Stimulated activated CD4-positive, alpha-beta T cell treated with anti-CD3 and anti-CD28 coated beads, Interleukin-12 subunit alpha, Interleukin-12 subunit beta, amount 100 ng/mL, for 24 hours (primary cell): ENCODE measurements at places on chromosomes 6 and 20.

DNA sequence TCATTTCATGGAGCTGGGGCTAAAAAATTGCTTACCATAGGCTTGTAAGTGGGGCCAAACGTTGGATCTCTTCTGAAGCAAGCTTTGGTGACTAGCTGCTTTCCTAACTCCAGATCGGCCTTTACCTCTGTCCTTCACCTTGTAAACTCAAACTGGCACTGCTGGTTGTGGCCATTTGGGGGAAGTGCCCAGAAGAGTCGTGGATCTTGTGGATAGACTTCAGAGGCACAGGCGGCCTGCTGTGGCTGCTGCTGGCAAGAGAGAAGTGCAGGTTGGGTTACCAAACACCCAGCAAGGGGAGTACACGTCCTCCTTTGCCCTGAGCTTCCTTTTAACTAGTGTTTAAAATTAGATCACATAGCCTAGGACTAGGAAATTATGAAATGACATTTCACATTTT is 36.8 kb upstream of the KLHL31 start:
- DNase-seq = no peak

- DNase-seq = no peak
Measured at GRCh38 chr20:57717797-57718196, 8.0 kb upstream of the PMEPA1 start.

GRCh38 chr6:156748504-156748903 is 28.7 kb upstream of the ARID1B start:
- DNase-seq = no peak

DNA sequence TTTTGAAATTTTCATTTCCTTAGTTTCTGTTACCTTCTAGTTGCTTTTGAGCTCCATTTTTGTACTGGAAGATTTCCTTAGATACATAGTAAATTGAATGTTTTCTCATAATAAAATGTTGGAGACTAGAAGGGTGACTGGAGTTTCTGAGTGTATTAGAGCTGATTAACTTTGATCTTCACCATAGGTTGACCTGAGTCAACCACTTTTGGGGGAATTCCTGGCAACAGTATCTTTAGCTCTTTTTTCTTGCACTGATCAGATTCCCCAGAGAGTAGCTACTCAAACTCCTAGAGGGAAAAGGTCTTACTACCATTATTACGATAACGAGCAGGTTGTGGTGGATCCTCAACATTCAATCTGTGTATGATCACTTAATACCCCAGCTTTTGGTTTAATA is 72.7 kb downstream of the KHDC1L start:
- no peak for DNase-seq

DNA sequence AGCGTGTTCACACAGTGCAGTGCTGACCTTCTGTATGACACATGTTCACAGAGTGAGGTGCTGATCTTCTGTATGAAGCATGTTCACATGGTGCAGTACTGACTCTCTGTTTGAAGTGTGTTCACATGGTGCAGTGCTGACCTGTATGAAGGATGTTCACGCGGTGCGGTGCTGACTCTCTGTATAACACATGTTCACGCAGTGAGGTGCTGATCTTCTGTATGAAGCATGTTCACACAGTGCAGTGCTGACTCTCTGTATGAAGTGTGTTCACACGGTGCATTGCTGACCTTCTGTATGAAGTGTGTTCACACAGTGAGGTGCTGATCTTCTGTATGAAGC is 10.8 kb upstream of the SERPINB1 start:
- DNase-seq = no peak

GRCh38 chr20:5829241-5829809 is 79.1 kb downstream of the SHLD1 start:
- no peak for DNase-seq

- DNase-seq = no peak
Measured at GRCh38 chr20:10848810-10849370, 175.1 kb upstream of the JAG1 start.
